Activated CD8-positive, alpha-beta memory T cell treated with anti-CD3 and anti-CD28 coated beads for 4 hours (primary cell): ENCODE measurements at places on chromosomes 1 and 21.

DNA sequence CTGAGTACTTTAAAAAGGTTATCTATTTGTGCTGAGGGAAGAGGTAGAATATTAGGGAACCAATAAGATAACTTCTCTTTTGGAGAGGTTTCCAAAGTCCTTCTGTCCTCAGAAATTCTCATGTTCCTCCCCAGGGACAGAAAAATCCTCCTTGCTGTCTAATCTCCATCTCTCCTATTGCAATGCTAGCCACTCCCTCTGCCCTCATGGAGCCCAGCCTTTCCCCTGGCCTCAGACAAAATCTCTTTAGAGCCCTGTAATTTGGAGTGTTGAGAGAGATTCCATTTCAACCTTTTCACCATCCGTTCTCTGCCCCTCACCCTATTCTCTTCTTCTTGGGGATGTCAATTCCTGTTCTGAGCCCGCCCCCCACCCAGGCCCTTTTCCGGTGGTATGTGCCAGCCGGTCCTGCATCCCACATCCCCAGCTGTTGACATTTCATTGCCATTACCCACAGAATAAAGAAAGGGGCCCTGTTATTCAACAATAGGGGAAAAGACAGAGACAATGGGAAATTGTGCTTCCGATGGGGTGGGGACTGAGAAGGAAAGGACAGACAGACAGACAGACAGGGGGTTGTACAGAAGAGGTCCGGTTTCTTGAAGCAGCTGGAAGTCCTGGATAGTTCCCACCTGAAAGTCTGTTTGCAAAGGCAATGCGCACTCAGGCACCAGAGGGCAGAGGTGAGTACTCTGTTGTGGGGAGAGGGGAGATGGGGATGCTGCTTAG, at the start of gene HAPLN2:
Gene HAPLN2 (plus strand): TSS at position 563 of the 729 bp plus-strand sequence. CDS start 4,076 bp downstream, outside the sequence.
- DNase-seq: no peak

GRCh38 chr21:16005996-16006395, 276.2 kb downstream of the USP25 start:
- DNase-seq: no peak

- no peak for DNase-seq
These were observed 116.7 kb upstream of the F3 start for GRCh38 chr1:94658221-94658620.

- no peak for DNase-seq
These were observed 39.0 kb upstream of the IL20 start for GRCh38 chr1:206826394-206826793.
